GM13977 (cell line): ENCODE measurements at places on chromosomes 5 and 9.

GRCh38 chr5:115363879-115364278 lies 67.4 kb upstream of the CCDC112 start:
- no peak for DNase-seq

DNA sequence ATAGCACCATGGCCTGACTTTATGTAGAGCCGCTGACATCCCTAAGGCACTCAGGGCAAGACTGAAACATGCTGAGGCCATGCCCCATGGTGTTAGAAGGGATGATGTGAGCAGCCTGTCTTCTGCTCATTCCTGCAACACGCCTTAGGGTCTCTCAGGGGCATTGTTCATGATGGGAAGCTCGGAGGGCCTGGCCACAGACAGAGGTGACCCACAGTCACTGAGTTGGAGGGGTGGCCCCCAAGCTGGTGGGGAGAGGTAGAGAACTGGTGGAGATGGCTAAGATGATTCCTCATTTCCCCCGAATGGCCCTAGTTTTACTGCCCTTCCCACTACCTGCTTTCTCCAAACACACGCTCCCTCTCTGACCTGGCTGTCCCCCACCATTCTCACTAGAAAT lies 135.2 kb downstream of the BARX1 start:
- DNase-seq: peak; percentile 5

DNA sequence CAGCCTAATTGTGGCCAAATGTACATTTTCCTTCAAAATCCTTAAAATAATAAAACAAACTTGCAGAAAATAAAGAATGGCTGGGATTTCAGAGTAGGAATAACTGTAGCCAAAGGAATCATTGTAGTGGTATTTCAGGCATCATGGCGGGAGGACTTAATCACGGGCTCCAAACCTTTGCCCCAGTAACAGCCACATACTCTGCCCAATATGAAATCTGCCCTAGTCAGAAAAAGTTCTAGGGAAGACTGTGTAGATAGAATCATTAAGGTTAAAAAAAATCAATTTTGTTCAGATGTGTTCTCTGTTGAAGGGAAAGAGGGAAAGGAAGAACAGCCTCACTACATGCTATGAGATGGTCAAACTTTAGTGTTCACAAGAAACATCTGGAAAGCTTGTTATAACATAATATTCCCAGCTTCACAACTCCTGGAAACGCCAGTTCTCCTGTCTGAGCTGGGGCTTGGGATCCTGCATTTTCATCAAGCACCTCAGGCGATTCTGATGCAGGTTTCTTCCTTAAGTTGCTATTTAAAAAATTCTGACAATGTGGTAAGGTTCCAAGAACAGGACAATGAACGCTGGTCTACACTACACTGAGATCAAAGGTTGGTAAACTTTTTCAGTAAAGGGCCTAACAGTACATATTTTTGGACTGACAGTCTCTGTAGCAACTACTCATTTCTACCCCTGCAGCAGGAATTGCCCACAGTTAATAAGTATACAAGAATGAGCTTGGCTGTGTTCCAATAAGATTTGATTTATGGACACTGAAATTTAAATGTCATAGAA lies 87.9 kb downstream of the CEMIP2 start:
- no peak for DNase-seq

GRCh38 chr5:119021149-119021732 lies 32.9 kb upstream of the DTWD2 start:
- no peak for DNase-seq

GRCh38 chr9:78369639-78370219 lies 72.8 kb downstream of the PSAT1 start:
- DNase-seq: peak; percentile 31

DNA sequence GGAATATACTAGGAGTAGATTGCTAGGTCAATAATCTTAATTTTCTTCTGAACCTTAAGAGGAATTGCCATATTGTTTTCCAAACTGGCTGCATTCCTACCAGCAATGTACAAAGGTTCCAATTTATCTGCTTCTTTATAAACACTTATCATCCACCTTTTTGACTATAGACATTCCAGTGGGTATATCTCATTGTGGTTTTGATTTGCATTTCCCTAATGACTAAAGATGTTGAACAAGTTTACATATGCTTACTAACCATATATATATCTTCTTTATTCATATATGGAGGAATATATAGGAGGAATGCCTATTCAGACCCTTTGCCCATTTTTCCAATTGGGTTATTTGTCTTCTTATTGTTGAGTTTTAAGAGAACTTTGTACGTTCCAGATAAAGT lies 7.6 kb downstream of the DNAJC18 start:
- DNase-seq: no peak

DNA sequence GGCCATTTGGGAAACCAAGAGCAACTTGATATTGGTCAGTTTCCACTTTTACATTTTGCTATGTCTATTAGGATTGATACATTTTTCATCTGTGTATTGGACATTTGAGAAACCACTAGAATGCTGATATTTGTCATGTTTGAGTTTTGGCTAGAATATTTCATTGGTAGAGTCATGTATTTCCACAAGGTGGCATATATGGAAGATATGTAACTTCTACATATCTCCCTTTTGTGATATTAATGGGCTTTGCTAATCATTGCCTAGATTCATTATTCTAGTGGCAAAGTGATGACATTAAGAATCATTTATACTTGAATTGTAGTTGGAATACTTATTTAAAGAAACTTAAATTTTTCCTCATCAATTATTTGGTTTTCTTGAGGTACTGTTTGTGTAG lies 692.9 kb upstream of the EDIL3 start:
- no peak for DNase-seq

DNA sequence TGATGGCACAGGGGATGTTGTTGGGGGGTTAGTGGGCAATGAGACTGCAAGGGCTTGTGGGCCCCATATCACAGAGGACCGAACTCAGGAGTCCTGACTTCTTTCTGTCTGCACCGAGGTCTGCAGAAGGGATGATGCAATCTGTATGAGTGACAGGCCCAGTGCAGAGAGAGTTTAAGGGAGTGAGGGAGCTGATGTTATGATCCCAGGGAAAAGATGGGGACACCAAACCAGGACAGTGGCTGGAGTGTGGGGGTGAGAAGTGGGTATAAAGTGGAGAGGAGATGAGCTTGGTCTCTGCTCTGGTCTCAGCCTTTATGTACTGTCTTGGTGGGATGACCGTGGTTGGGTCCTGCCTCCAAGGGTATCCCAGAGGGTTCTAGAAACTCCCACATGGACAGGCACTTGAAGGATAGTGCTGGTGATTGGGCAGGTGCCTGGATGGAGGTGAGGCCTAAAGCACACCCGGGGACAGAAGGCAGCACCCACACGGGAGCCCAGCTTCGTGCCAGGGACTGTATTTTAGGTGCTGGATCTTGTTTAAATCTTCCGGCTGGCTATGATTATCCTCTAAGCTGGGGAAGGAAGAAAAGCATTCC lies 21.9 kb downstream of the GSN start:
- DNase-seq: no peak

DNA sequence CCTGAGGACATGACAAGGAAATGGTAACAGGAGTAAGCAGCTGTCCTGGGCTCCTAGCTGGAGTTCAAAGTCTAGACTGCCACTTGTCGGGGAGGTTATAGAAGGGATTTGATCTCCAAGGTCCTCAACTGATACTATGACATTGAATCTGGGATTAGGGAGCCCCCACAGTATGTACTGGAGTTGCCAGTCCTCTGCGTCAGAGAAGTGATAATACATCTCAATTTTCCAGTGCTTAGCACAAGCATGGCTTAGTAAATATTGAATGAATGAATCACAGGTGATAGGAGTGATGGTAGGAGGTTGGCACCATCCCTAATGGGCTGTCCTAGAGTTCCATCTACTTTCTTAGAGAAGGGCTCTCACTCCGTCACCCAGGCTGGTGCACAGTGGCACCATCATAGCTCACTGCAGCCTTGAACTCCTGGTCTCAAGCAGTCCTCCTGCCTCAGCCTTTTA lies 6.2 kb upstream of the TPM2 start:
- DNase-seq: no peak

- DNase-seq: no peak
These were observed 9.2 kb upstream of the HABP4 start for GRCh38 chr9:96440671-96441199.

DNA sequence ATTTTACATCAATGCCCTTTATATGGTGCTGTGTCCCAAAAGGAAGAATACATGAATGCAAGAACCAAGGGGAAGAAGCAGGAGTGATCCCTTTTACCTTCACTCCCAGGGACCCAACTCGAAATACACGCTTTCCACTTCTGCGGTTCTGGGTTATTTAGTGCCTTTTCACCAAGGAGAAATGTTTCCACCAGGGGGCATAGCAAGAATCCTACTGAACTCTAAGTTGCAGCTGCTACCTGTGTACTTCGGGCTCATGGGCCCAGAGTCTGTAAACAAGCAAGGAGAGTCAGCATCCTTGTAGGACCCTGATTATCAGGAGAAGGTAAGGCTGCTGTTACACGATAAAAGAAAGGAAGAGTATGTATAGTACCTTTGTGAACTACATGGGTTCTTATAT lies 45.7 kb downstream of the DPYSL3 start:
- DNase-seq: peak; percentile 31

GRCh38 chr9:110320651-110321445 lies 16.8 kb downstream of the TXNDC8 start:
- no peak for DNase-seq

GRCh38 chr5:53479590-53480415 lies 626 bp upstream of the FST start:
- peak; percentile 52 for DNase-seq
